Karpas-422 (cell line): ENCODE measurements at places on chromosomes 1 and 21. TPM values are rescaled to one million over a fixed set of nuclear protein-coding genes. Genes with fewer than 3 reads are reported as not detected.

The CD101 gene
- not detected in 2 replicates for total RNA-seq

The SPRR1B gene
- total RNA-seq = not detected in 2 replicates

The IRF6 gene
- 0.36 TPM in 1 of 2 replicates, not detected in the other for total RNA-seq

The SPATA45 gene
- not detected in 2 replicates for total RNA-seq
